Activated naive CD4-positive, alpha-beta T cell treated with anti-CD3 and anti-CD28 coated beads, Interleukin-2, amount 50 U/mL, for 72 hours (primary cell): ENCODE measurements at places on chromosomes 12 and 14. TPM values are rescaled to one million over a fixed set of nuclear protein-coding genes. Genes with fewer than 3 reads are reported as not detected.

Gene FAM181A
- total RNA-seq = not detected

Gene GPR68
- total RNA-seq = 12.7 TPM

Gene ST8SIA1
- 1.7 TPM for total RNA-seq

Gene PLEKHD1
- total RNA-seq = 0.05 TPM

Gene MYH6
- total RNA-seq = 0.60 TPM

Gene RFC5
- 88.0 TPM for total RNA-seq

DNA sequence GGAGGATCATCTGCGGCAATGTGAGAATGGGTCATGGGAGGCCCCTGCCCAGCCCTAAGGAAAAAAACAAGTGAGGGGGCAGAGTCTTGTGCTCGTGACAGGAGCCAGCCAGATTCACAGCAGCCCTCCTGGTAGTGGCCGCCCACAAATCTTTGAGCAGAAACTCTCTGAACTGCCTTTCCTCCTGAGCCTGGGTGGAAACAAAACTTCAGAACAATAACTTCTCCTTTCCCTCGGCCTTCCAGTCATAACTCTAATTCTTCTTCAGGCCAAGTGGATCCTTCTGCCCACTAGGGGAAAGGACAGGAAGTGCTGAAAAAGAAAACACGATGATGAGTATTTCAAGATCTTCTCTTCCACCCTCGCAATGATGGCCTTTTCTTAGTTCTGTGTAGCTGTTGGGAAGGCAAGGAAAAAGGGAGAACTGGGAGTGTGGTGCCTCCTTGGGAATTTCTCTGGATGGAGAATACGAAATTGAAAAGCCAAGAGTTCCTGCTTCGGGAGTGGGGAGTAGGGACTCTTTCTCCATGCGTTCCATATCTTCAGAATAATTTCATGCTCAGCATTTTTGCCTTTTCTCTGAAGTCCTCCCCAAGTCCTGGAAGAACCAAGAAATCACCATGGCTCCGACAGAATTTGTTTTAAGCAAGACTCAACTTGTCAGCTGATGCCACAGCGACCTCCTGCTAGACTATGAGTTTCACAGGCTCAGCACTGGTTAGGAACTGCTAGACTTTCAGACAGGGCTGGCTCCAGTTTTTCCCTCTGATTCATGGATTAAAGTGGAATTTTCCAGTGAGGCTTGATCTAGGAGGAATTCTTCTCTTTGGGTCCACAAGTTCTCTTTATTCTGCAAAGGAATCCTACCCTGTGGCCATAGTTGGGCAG is 188.9 kb downstream of the CAND1 start:
- DNase-seq = no peak

DNA sequence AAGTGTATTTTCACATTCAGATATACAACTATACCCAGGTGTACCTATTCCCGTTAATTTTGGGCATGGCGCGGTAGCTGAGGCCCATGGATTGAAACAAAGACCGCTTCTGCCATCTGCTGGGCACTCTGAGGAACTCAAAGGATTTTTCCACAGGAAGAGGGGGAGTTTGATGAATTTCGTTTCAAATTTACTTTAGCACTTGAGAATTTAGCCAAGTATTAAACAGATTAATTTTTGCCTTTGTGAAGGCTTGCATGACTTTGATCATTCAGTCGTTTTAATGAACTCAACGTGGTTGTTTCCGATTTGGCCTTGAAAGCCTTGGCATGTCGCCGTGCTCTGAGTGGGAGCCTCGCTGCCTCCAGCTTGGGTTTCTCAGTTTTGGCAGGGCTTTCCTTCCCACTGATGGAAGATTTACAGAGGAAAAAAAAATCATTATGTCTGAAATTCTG is 153.2 kb upstream of the DDHD1 start:
- peak; percentile 23 for DNase-seq

DNA sequence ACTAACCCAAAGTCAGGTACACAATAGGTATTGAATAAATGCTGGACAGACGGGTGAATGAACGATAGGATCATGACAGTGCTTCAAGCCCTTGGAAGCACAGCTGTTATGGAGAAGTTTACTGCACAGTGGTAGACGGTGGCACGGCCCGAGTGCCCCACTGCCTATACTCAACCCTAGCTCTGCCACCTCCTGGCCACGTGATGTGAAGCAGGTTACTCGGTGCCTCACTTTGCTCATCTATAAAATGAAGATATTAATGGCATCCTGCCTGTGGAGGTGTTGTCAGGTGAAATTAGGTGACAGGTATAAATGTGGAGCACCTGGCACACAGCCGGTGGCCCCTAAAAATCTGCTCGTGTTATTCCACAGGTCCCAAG is 5.8 kb downstream of the ASB2 start:
- no peak for DNase-seq

- no peak for DNase-seq
Measured at GRCh38 chr12:1246637-1247036, 255.6 kb downstream of the ERC1 start.

DNA sequence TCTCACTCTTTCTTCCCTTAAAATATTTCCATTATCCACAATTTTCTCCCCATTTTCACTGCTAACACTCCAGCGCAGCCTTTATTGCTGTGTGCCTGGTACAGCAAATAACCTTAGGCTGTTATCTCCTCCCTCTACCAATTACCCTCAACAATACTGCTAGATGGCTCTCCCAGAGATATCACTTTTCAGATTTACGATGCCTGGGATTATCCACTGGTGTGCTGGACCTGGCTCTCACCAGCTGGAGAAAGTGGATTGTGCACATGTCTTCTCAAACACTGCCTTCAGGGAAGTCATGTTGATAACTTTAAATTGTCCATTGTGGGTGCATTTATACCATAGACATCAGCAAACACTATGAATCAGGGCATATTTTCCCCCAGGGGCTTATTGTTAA is 101.9 kb upstream of the ADAMTS20 start:
- DNase-seq = no peak

- DNase-seq = peak; percentile 92
Measured at GRCh38 chr12:56041552-56042429, at the start of gene RPS26. Gene RPS26 (plus strand): TSS chr12:56041918. CDS start chr12:56042167, 249 bp downstream.

GRCh38 chr12:92574911-92575570 is 127.7 kb upstream of the PLEKHG7 start:
- no peak for DNase-seq

- no peak for DNase-seq
Measured at GRCh38 chr14:89294060-89294459, 123.0 kb downstream of the FOXN3 start.

GRCh38 chr14:20757965-20758364 is 10.2 kb upstream of the EDDM3B start:
- no peak for DNase-seq

DNA sequence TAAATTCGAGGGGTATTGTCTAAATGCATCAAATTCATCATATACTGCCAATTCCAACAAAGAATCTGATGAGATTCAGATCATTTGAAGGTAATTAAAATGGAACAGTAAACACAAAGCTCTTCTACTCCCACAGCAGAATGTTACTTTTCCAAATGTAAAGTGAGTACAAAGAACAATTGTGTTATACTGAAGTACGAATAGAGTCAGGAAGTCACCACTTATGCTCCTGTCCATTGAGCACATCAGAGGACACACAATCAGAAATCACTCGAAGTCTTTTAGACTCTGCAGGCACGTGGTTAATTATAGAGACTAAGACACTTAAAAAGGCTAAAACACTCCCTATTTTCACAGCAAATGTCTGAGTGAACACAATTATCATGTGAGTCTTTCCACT is 388.5 kb upstream of the MIS18BP1 start:
- DNase-seq = no peak

- peak; percentile 44 for DNase-seq
Measured at GRCh38 chr14:100406505-100407131, 83.5 kb downstream of the SLC25A47 start.

- no peak for DNase-seq
Measured at GRCh38 chr14:95065411-95065810, 91.9 kb downstream of the DICER1 start.

GRCh38 chr12:109710205-109710746 is 3.3 kb upstream of the FAM222A start:
- no peak for DNase-seq

DNA sequence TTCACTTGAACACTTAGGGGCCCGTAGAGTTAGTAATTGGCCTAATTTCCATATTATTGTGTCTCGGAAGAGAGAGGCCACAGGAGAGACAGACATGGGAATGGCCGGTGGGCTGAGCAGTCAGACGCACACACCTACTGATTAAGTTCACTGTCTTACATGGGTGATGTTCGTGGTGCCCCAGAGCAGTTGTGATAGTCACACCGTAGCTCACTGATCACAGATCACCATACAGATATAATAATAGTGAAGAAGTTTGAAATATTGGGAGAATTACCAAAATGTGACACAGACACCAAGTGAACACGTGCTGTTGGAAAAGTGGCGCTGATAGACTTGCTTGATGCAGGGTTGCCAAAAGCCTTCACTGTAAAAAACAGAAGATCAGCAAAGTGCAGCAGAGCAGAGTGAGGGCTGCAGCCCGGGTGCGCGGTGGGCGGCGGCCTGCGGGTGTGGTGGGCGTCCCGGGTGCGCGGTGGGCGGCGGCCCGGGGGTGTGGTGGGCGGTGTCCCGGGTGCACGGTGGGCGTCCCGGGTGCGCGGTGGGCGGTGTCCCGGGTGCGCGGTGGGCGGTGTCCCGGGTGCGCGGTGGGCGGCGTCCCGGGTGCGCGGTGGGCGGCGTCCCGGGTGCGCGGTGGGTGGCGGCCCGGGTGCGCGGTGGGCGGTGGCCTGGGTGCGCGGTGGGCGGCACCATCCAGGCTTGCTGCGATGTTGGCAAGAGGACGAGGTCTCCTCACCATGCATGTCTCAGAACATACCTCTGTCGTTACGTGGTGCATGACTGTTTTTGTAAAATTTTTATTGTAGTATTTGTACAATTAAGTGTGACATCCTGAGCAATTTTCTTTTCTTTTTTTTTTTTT is 34.3 kb upstream of the TEX22 start:
- DNase-seq = no peak

DNA sequence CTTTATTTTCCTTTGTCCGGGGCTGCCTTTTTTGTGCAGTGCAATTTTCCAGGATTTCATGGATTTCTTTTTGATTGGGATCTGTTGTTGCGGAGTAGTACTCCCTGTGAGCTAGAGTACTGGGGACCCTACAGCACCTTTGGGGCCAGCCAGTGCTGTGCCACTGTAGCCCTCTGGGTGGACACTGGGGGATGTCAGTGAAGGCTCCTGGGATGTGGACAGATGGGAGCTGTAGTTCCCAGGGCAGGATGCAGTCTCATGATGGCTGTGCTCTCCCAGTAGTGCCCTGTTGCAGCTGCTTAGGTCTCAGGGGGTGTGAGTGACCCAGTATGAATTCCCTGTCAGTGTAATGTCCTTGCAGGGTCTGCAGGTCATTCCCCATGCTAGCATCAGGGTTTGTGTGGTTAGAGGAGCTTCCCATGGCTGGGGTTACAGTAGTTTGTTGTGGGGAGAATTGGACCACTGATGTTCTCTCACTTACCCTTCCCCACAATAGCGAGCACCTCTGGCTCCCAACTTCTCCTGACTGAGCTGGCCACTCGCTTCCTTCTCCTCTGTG is 72.2 kb downstream of the BRMS1L start:
- DNase-seq = no peak

- DNase-seq = no peak
Measured at GRCh38 chr14:85402569-85403162, 127.3 kb upstream of the FLRT2 start.

DNA sequence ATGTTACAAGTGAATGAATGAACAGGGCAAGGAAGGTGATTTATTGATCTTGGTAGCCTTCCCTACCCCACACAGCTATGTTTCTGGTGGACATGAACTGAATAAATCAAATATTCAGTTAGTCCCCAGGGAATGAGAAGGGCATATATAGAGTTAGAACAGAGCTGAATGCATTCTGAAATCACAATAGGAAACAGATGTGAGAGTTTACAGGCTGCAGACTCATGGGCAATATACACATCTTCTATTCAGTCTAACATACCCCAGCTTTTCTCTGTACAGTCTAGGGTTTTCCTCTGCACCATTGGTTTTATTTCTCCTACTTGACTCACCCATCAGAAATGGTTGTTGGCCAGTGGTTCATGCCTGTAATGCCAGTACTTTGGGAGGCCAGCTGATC is 7.3 kb upstream of the STX2 start:
- DNase-seq = no peak

DNA sequence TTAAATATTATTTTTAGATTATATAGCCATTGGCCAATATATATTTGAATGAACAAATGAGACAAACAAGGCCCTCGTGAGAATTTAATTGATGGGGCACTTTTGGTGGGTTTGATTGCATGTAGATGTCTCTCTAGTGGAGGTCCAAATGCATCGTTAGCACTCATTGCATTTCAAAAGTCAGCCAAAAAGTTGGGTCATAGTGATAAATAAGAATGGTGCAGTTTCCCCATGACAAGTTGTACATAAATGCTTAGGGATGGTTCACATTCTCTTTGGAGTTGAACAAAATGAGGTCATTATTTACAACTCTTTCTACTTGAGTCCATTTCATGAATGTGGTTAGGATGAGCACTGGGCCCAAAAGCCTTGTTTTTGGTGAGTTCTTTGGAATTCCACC is 1.0 kb downstream of the BEST3 start:
- no peak for DNase-seq

GRCh38 chr12:55686366-55687010 is 21.2 kb downstream of the ITGA7 start:
- DNase-seq = no peak

GRCh38 chr12:104763168-104763805 is 194.8 kb downstream of the SLC41A2 start:
- DNase-seq = no peak

DNA sequence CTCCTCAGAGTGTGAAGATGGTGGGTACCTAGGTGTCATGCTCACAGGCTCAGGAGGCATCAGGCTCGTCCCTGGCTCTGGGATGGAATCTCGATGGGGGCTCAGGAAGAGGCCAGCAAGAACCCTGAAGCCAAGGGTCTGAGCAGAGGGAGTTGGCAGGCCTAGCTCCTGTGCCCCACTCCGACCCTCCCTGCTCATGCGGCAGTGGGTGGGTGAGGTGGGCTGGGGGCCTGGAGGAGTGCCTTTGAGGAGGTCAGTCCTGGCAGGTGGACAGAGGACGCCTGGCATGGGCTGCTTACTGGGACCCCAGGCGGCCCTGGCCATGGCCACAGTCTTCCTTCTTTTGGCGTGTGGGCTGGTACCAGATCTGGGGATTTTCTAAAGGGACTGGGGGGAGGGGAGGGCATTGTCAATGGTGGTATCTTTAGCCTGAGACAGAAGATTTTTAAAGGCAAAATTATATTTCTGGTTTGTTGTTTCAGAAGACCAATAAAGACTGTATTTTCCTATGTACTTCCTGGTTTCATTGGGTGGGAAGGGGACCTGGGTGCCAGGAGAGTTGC is 16.0 kb downstream of the LRTM2 start:
- DNase-seq = no peak

- no peak for DNase-seq
Measured at GRCh38 chr12:97778111-97778510, 315.5 kb downstream of the RMST start.

GRCh38 chr12:69024907-69025306 is 91.9 kb upstream of the CPM start:
- DNase-seq = no peak

- DNase-seq = no peak
Measured at GRCh38 chr12:28777603-28778365, 371.3 kb upstream of the FAR2 start.

GRCh38 chr14:87813686-87814085 is 179.3 kb downstream of the GALC start:
- no peak for DNase-seq

GRCh38 chr12:65532764-65533163 is 254.3 kb downstream of the MSRB3 start:
- no peak for DNase-seq

GRCh38 chr14:58280954-58281787 is 17.2 kb upstream of the ARID4A start:
- peak; percentile 30 for DNase-seq
